ENCODE measurements at places on chromosomes 1 and 21.

DNA sequence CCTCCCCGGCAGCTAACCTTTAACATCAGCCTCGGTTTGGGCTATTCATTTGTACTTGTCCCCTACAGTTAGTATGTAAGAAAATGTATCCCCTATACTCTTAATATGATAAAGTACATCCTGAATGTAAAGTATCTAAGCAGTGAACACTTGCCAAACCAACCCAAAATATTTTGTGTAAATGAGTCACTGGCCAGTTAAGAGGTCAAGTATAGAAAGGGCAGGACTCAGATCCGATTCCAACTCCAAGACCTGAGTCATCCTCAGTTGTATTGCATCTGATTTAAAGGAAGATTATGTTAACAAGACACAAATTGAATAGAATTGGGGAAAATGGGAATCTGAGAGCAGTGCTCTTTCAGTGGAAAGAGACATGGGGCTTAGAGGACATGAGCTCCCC, 84.4 kb downstream of the CD58 start:
- no peak for DNase-seq

- no peak for DNase-seq
These were observed 157.8 kb downstream of the SDCCAG8 start for GRCh38 chr1:243413431-243414151.

- no peak for DNase-seq
These were observed 245.3 kb upstream of the RAB4A start for GRCh38 chr1:229025576-229025975.

GRCh38 chr1:113103048-113103447, 30.1 kb downstream of the LRIG2 start:
- no peak for DNase-seq

DNA sequence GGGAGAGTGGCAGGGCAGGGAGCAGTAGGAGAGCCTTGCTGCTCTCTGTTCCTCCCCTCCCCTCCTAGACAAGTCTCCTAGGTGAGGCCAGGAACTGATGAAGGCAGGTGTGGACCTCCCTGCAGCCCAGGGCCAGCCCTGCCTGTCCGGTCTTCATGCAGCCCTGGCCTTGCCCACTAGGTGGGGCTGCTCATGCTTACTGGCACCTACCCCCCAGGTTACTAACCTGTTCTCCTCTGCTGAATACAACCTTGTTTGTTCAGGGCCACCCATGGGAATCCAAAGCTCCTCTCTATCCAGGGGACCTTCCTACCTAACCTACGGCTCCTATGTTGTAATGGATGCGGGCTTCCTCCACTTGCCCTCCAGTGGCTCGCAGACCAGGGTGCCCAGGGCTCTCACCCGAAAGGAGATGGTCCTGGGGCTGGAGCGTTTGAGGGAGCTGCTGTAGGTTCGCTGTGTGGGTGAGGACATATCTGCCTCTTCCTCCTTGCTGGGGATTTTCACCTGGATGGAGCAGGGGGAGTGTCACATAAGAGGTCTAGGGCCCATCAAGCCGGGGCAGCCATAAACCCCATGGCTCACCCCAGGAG, 7.9 kb upstream of the TNNT2 start:
- DNase-seq = no peak

DNA sequence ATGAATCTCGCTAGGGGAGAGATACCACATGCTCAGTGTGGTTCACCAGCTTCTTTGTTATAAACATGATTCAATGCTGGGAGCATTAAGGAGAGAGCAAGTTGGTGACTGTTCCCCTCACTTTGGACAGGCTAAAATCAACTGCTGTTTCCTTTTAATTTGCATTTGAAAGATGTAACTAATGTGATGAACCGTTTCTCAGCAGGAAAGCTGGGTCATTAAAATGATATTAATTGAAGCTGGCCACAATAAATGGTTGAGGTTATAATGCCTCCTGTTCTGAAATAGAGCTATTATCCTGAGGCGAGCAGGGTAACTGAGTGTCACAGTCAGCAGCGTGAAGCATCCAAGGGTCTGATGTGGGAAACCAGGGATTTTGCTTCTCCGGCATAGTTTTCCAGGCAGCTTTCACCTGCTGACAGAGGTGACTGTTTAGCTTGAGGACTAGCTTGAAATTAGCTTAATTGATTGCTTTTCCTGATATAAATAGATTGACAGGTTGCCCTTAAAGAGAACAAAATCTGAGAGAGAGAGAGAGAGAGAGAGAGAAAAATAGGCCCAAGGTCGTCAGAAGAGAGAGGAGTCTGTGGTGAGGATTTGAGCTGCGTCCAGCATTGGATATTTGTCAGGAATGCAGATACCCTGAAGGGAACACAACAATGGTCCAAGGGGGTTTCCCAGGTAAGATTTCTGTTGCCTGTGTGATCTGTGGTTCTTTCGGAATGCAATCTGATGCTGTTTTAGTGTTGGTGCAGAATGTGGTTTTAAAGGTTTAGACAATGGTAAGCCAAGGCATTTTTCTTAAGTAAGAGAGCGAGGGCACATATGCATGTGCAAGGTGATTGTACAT, 209.7 kb downstream of the PATJ start:
- no peak for DNase-seq

- DNase-seq = no peak
These were observed 53.2 kb downstream of the HHAT start for GRCh38 chr1:210381934-210382333.

DNA sequence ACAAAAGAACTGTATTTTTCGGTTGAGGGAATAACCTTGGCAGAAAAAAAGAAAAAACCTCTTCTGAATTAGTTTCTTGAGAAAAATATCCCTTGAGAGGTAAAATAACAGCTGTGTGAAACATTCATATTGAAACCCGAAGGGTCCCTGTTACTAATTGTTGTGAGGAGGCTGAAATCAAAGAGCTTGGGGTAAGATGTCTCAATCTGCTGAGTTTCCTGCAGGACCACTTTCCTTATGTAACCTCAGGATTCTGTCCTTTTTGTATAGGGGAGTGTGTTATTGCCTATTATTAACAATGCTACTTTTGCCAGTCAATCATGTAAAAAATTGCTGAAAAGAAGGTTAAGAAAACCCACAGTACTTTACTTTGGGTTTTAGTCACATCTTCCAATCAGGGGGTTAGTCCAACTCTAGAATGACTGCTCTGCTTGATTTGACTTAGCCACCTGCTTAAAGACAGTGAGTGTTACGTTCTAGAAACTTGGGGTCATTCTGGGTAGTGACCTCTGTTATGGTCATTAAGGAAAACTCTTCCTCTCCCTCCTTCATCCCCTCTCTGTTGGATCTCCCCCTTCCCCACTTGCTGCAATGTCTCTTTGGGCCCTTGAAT, 138.8 kb downstream of the GIPC2 start:
- DNase-seq = no peak

DNA sequence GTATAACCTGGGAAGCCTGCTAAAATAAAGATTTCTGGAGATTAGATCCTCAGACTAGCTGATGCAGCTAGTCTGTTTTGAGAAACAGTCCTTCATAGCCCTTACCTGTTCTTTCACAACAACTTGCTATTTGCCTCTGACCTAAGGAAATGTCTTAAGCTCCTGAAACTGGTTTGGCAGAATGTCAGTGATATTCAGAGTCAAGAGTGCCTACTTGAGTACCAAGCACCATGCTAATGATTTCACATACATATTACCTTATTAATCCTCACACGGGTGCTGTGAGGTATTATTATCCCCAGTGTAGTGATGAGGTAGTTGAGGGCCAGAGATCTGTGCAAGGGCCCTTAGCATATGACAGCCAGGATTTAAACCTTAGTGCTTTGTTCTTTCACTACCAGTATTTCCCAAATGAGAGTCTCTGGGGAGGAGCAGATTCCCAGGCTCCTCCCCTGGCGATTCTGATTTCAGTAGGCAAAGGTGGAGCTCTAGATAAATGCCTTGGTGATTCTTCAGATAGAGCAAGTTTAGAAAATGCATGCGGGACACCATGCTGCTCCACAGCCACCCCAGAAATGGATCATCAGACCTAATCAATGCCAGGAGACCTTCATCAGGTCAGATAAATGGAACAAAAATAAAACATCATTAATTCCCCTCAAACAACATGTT, 47.4 kb upstream of the WNT2B start:
- DNase-seq = no peak

GRCh38 chr1:156741481-156741983, 644 bp upstream of the MRPL24 start:
- DNase-seq = no peak

- no peak for DNase-seq
These were observed 17.1 kb upstream of the XPR1 start for GRCh38 chr1:180614730-180615129.

- DNase-seq = no peak
These were observed 581 bp downstream of the ETV3 start for GRCh38 chr1:157137408-157138219.

GRCh38 chr1:155013632-155014031, 11.0 kb downstream of the ZBTB7B start:
- no peak for DNase-seq

DNA sequence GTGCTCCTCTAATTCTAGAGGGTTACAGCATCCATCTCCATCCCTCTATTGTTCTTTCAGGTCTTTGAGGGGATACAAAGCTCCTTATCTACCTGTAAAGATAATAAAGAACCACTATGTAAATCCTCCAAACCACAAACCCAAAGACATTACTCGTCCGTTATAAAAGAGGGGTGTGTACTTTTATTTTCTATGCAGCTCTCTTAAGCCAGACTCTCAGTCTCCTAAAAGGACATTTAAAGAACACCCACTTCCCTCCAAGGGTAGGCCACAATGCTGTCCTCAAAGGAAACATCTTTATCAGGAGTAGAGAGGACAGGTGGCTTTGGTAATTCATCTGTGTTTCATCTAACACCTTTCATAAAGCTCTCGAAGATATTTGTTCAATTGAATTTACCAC, 67.9 kb upstream of the DYNLT5 start:
- DNase-seq = no peak

DNA sequence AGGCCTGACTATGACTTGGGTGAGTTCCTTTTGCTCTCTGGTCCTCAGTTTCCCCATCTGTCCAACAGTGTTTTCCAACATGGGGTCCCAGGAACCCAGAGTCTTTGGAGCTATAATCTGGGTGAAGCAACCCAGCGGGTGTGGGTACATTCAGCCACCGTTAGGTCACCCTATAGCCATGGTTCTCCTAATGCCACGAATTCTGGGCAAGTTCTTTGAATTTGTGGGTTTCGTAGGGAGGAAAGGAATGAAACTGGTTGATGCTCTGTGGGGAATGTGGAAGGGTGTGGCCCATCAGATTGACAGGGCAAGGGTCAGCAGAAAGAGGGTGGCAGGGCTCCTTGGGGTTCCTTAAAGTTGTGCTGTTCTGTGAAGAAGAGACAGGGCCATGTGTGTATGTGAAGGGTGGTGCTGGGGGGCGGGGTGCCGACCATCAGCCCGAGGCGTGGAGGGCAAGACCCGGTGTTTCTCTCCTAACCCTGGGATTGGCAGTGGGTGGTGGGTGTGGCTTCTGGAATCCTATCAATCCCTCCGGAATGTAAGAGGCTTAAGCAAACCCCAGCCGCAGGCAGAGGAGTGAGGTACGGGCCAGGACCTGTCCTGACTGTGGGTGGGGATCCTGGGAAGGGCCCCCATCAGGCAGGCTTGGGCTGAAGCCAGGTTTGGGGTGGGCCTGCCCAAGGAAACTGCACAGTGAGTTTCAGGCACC, 35.5 kb upstream of the ZNF362 start:
- DNase-seq = no peak

GRCh38 chr1:184911103-184911745, 63.1 kb downstream of the NIBAN1 start:
- no peak for DNase-seq

- DNase-seq = no peak
These were observed 5.6 kb upstream of the AKR1A1 start for GRCh38 chr1:45545019-45545493.

DNA sequence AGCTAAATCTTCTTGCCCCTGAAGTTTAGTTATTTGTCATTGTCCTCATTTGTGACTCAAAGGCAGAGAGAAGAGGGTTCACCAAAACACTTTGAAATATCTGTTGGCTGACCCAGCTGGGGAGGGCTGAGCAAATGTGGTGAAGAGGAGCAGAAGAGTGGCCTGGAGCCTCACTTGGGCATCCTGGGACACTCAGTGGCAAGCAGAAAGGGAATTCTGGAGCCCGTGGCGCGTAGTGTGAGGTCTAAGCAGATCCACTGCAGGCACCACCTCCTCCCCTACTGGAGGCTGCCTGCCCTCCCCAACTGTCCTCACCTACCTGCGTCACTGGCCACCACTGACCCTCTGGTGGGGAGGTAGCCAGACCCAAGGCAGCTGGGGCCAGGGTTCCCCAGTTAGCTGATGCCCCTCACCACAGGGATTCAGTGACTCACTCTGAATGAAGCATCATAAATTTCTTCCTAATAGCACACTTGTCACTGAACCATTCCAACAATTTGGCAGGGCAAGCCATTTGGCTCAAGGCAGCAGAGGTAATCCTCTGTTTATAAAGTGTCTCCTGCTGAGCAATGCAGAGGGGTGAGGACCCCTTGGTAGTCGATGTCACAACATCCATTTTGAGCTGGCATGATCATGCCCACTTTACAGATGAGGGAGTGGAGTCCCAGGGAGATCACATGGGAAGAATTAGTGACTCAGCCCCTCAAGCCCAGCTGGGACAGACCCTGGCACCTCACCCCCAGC, 80.3 kb downstream of the NENF start:
- DNase-seq = no peak

DNA sequence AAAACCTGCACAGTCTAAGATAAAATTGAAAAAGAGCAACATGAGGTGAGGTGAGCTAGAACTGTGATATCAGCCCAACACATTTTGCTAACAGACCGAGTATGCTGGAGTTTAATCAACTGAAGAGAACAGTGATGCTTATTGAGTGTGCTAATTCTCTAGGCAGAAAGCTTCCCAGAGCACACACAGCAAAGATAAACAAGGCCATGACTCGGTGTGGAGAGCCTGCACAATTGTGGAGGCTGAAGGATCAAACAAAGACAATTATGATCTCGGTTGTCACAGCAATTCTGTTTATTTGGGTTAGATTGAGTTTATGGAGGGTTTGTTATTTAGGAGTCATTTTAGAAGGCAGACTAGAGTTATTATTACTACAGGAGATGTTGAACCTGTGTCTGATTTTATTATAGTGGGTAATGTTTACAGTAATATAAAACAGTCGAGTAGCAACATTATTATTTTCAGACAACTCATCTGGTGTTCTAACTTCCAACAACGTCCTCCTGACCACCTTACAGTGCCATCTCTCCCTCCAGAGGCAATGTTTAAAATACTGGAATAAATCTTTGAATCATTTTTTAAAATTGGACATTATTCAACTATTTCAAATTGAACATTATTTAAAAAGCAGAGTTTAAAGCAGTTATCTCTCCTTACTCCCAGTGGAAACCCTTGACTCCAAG, 40.2 kb downstream of the DPT start:
- DNase-seq = no peak

DNA sequence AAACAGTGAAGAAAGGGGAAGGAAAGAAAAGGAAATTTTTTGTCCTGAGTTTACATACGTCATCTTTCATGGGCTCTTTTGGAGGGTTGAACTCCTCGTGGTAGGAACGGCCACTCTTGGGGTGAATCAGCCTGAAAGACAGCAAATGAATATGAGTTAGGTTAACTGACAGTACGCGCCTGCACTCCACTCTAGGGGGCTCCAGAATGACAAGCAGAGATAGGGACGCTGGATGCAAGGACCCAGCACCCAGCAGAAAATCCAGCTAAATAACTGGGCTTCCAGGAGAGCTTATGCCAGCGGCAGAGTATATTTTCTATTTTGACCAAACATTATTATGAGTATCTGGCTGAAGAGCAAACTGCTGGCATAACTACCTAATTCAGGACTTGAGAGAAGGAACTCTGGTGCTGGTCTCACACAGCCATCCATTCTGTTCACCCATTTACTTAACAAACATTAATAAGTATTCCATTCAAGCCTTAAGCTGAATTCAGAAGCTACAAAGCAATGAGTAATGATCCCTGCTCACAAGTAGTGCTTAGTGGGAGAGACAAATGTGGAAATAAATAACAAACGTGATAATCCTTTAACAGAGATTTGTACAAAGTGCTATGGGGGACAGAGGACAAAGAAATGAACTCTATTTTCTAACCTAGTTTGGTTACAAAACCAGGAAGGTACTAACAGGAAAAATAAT, 22.1 kb downstream of the AK2 start:
- no peak for DNase-seq
